Upper lobe of right lung (tissue), 1 donor: ENCODE measurements at places on chromosomes 11 and 22.

- peak; percentile 65 for DNase-seq
Measured at GRCh38 chr22:21009638-21010425, 5.1 kb upstream of the P2RX6 start.

- no peak for DNase-seq
Measured at GRCh38 chr11:11420899-11421285, 67.8 kb upstream of the CSNK2A3 start.

GRCh38 chr11:78576549-78577097 is 2.0 kb upstream of the NARS2 start:
- no peak for DNase-seq

- no peak for DNase-seq
Measured at GRCh38 chr22:28989912-28990311, 71.7 kb downstream of the C22orf31 start.

GRCh38 chr11:63592975-63593395 is 21.2 kb downstream of the PLAAT3 start:
- no peak for DNase-seq

DNA sequence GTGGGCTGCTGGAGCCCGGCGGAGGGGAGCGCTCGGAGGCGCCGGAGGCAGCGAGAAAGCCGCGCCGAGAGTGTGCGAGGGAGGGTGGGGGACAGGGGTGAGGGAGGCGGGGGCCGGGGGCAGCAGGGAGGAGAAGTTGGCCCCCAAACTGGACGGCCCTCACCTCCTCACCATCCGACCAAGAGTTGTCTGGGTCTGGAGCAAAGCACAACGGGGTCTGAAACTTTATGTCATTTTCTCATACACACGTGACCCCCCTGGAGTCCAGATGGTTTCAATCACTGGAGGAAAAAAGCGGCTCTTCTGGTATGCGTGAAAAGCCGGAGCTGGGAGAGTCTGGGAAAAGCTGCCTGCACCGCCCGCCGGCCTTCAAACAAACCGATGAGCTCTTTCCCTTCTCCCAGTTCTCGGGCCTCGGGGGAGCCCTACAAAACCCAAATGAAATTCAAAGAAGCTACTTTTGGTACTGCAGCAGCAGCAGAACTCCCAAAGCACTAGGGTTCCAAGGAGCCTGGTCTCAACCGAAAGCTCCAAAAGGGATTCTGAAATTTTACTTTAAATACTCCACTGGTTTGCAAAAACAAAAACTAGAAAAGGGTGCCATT is 39.7 kb upstream of the AKIP1 start:
- DNase-seq: peak; percentile 69

- no peak for DNase-seq
Measured at GRCh38 chr11:60130496-60130895, 42.0 kb downstream of the MS4A2 start.

- no peak for DNase-seq
Measured at GRCh38 chr11:93622043-93622442, 39.4 kb upstream of the CEP295 start.

DNA sequence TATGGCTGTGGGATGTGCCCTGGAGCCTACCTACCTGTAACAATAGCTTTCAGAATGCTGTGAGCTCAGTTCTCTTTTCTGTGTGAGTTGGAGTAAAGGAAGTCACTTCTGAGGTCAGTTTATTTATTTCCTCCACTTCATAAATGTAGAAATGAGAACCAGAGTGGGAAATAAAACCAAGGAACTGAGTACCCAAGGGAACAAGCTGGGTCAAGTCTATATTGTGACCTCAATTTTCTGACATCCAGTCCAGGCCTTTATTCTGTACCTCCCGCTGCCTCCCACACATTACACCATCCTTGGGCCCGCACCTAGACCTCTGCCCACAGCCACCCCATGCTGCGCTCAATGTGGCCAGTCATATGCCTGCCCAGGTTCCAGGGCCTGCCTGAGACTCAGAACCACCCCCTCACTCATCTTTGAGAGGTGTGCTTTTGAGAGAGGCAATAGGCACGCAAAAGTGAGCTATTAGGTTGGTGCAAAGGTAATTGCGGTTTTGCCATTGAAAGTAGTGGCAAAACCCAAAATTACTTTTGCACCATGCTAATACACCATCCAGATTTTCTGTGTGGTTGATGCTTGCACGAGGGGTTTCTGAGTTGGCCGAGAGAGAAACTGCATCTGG is 9.8 kb downstream of the MS4A6E start:
- no peak for DNase-seq

- DNase-seq: no peak
Measured at GRCh38 chr22:27714068-27714467, 87.5 kb downstream of the MN1 start.

DNA sequence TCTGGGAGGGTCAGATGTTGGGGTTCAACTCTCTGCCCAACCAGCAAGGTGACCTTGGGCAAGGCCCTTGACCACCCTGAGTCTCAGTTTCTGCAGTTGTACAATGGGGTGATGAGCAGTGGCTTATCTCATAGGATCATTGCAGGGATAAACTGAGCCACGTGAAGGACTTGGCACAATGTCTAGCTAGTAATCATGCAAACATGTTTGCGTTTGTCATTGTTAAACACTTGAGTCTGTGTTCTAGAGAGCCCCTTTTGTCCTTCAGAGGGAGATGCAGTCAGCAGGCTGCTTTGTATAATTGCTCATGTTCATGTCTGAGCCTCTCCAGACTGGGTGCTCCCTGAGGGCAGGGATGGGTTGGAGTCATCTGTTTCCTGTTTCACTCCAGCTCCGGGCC is 15.8 kb downstream of the CD82 start:
- DNase-seq: no peak

DNA sequence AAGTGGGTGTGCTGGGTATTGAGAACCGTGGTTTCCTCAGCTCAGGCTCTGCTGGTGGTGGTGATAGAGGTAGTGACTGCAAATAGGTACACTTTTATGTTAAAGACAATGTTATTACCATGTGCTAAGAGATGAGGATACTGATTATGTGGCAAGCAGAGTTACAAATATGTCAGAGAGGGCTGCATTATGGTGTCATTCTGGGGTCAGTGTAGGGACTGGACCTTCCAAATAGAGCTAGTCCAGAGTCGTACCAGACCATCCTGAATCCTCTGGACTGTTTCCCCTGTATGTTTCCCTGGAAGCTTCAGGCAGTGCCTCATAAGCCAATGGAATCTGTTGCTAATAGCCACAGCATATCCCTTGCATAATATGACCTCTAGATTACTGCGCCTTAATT is at the start of gene DNAJB7:
DNAJB7 (minus strand) TSS at position 101 of the 400 bp plus-strand sequence. CDS start 119 bp downstream, outside the sequence.
- DNase-seq: no peak

DNA sequence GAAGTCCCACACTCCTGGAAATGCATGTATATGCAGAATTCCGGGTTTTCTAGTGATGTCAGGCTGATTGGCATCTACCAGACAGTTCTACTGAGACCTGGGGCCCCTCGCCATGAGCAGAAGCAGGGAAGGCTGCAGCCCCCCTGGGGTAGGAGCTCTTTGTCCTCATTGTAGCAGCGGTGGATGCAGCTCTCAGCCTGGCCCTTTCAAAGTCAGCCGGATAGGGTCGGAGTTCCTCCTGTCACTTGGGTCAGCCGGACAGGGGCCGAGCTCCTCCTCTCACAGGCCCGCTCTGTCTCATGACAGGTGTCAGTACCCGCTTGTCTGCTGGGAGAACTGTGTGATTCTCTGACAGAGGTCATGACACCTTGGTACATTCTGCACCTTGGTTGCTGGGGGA is 30.0 kb downstream of the MRGPRD start:
- no peak for DNase-seq

DNA sequence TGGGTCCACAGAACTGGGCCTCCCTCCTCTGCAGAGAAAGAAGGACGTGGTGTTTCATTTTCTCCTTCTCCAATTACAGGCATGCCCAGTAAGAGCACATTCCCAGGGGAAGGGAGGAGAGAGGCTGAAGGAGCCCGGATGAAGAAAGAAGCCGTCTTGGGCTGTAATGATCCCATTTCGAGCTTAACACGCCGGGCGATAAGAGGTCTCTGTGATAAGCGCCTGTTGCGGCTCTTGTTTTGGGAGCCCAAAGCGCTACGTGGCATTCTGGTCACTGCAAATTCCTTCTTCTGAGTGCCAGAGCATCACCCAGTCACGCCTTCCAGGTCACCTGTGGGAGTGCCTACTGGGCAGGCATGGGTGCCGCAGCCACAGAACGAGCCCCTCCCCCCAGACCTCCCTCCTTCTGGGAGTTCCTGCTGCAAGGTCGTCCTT is 57.5 kb downstream of the ANO1 start:
- no peak for DNase-seq

GRCh38 chr11:62879235-62879978 is 1.3 kb upstream of the SLC3A2 start:
- DNase-seq: no peak
